Stimulated activated CD8-positive, alpha-beta memory T cell treated with anti-CD3 and anti-CD28 coated beads, Interleukin-4, amount 100 ng/mL, for 24 hours (primary cell): ENCODE measurements at places on chromosomes 3 and 15.

GRCh38 chr3:14126887-14127505, 2.1 kb downstream of the TMEM43 start:
- DNase-seq: no peak

DNA sequence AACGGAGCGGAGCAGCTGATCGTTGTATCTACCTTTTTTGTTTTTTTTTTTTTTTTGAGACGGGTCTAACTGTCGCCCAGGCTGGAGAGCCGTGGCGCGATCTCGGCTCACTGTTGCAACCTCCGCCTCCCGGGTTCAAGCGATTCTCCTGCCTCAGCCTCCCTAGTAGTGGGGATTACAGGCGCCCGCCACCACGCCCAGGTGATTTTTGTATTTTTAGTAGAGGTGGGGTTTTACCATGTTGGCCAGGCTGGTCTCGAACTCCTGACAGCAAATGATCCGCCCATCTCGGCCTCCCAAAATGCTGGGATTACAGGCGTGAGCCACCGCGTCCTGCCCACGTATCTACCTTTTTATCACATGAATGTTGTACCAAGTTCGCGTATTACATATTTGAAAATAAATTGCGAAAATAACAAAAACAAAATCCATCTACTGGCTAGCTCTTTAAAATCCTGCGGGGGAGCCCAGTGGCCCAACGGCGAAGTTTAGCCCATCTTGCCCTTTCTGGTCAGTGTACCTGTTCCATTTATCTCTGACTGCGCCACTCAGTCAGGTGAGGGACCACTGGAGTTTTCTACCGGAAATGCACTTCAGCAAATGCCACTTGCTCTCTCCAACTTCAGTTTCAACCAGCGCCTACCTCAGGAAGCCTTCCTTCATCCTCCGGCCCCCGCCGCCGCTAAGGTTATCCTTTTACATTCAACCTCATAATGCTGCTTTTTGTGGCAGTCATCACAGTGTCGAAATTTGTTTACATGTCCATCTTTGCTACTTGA, 1.2 kb upstream of the EIF3J start:
- peak; percentile 11 for DNase-seq

DNA sequence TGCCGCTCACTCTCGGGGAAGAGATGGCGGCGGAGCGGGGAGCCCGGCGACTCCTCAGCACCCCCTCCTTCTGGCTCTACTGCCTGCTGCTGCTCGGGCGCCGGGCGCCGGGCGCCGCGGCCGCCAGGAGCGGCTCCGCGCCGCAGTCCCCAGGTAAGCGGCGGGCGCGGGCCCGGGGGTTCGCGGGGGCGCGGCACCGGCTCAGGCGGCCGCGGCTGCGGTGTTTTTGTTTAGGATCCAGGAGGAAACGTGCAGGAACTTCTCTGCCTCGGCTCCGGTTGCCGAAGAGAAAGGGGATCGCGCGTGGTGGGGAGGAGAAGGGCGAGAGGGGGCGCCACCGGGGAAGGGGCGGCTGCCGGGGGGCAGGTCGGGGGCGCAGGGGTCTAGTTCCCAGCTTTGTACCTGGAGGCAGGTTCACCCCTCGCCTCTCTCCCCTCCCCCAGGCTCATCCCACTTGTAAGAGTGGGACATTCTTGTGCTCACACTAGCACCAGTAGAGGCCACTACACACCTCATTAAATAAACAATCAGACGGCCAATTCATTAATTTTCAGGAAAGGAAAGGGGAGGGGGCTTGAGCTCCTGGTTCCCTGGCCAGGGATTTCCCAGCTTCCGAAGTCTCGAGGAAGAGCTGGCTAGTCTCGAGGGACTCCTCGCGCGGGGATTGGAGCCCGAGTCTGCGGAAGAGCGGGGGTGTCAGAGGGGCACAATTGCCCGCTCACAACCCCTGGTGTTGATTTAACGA, 562 bp downstream of the NEO1 start:
- peak; percentile 2 for DNase-seq

DNA sequence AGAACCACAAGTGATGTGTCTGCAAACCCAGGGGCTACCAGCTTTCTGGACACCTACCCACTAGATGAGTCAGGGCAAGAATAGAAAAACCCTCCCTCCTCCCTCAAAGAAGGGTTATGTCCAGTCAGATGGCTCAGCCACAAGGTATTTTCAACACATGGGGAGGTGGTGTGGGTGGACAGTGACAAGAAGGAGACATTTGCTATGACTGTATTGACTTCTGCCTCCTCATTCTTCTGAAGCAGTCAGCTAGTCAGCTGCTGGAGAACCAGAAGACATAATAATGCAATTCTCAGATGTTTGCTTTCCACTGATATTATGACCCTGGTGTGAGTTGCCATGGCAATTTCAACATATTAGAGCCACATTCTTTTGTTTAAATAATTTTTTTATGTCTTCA, 66.7 kb upstream of the GOLGA8B start:
- DNase-seq: no peak

GRCh38 chr3:148240351-148240750, 457.4 kb upstream of the AGTR1 start:
- DNase-seq: no peak

GRCh38 chr15:88337993-88338392, 81.5 kb upstream of the NTRK3 start:
- no peak for DNase-seq

- DNase-seq: no peak
Measured at GRCh38 chr3:46778101-46778500, 60.4 kb upstream of the PRSS50 start.

DNA sequence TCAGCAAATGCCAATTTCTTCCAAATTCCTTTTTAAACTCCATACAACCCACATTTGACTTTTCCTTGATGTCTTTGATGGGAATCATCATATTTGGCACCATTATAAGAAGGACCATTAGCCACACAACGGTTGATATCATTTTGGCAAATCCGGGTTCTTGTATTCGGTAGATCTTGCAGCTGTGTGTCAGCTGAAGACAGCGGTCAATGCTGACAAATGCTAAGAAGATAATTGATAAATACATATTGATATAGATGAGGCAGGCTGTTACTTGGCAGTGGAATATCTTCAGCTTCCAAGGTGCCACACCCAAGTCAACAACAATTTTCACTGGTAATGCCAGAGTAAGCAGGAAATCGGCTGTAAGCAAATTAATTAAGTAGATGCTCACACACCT, 4.2 kb downstream of the GPR171 start:
- DNase-seq: no peak

- peak; percentile 41 for DNase-seq
Measured at GRCh38 chr3:121660356-121661171, at the start of gene HCLS1. Gene HCLS1 (minus strand): TSS chr3:121660903. CDS start chr3:121658347, 2,556 bp downstream.

- DNase-seq: no peak
Measured at GRCh38 chr3:14796403-14797077, 22.2 kb upstream of the FGD5 start.

DNA sequence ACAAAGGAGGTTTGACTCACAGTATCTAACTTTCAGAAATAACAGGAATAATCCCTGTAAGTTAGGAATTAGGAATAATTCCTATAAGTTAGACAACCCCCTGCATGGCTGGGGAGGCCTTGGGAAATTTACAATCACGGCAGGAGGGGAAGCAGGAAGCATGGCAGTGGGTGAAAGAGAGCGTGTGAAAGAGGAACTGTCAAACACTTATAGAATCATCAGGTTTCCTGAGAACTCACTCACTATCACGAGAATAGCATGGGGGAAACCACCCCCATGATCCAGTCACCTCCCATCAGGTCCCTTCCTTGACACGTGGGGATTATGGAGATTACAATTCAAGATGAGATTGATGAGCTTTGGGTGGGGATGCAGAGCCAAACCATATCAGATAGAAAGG, 385.5 kb downstream of the IL20RB start:
- no peak for DNase-seq

- DNase-seq: no peak
Measured at GRCh38 chr15:39270934-39271333, 309.9 kb upstream of the THBS1 start.

DNA sequence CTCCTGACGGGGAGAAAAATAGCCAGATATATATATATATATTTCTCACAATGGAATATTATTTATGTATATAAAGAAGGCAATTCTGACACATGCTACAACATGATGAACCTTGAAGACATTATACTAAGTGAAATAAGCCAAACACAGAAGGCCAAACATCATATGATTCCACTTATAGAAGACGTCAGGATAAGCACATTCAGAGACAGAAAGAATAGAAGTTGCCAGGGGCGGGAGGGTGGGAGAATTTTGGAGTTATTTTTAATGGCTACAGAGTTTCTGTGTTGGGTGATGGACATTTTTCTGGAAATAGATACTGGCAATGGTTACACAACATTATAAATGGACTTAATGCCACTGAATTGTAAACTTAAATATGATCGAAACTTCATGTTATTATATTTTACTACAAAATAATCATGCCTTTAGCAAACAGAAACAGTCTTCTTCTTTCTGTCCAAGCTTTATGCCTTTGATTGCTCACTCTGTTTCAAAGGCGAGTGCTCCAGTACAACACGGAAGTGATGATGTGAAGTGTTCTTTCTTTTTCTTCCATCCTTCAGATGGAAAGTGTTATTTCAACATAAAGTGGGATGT, 514.0 kb downstream of the OCA2 start:
- no peak for DNase-seq

GRCh38 chr3:112339609-112340008, 6.7 kb downstream of the CD200 start:
- no peak for DNase-seq

DNA sequence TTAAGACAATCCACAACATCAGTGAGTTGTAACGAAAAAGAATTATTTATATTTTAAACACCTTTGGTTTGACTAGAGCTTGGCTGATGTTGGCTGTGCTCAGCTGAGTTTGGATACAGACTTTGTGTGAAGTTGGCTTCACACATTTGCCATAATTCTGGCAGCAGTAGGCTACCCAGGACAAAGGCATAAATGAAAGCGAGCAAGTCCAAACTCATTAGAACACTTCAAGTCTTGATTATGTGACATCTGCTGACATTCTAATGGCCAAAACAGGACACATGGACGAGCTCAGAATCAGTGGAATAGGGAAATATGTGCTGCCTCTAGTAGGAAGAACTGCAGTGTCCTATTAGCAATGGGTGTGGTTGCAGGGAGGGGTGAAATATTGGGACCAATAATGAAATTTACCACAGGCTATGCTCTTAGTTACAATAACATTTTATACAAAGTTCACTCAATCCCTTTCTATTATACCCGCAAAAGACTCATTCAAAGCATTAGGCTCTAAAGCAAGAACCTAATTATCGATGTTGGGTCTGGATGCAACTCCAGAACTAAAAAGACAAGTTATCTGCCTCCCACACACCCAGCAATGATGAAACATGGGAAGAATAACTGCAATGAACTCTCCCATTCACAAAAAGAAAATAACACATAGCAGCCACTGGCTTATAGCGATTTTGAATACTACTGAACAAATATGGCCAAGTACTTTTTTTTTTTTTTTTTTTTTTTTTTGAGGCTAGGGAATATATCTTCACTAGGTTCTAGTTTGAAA, 493.9 kb upstream of the RASGRP1 start:
- DNase-seq: no peak

GRCh38 chr15:68421115-68421551, 10.8 kb downstream of the ITGA11 start:
- no peak for DNase-seq

GRCh38 chr15:80587007-80587406, 108.1 kb upstream of the ABHD17C start:
- no peak for DNase-seq

- DNase-seq: no peak
Measured at GRCh38 chr15:33448961-33449606, 138.3 kb downstream of the RYR3 start.

- no peak for DNase-seq
Measured at GRCh38 chr3:136836511-136837156, 17.7 kb downstream of the SLC35G2 start.

GRCh38 chr3:159559771-159560170, 428.9 kb upstream of the IL12A start:
- DNase-seq: no peak

DNA sequence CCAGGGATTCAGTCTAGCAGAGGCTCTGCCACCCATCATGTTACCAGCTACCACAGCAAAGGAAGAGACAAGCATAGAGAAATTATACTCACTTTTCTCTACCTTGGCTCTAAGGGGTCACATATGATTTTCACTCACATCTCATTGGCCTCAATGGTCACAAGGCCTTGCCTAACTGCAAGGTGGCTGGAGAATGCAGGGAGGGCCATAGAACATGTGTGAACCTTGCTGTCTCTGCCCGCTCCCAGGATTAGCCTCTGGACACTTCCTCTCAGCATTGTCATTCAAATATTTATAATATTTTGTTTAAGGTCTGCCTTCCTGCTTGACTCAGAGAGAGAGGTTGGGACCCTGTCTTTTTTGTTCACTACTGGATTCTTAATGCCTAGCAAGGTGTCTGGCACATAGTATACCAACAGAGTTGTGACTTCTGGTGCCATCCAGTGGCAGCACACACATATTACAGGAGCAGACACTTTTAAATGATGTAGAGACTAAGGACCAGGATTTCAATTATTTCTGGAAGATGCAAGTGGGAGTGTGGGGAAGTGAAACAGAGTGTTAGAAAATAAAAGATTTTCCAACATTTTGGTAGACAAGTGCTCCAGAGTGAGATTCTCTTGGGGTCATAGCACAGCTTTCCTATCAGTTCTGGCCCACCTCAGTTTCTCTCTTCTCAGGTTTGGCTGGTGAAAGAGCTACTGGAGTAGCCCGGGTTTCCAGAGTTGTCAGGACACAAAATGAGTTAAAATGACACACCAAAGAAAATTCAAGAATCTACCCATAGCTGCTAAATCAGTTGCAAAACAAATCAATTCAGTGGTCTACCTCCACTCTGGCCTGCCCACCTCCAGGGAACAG, 119.0 kb upstream of the RASGRP1 start:
- peak; percentile 50 for DNase-seq

DNA sequence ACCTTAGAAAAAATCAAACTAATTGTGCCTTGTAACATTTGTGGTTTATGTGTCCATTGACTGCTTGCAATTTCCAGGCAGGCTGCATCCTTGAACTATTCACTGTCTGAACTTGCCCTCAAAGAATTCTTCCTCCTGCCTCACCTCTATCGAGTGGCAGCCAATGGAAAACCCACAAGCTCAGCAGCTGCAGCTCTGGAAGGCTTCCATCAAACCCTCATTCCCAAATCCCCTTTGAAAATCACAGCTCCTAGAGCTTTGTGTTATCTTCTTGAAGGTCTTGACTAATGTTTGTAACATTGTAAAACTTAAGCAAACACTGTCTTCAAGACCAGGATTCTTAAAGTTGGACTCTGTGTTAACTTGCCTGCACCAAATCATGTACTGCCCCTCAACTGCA, 81.1 kb downstream of the FILIP1L start:
- DNase-seq: no peak

DNA sequence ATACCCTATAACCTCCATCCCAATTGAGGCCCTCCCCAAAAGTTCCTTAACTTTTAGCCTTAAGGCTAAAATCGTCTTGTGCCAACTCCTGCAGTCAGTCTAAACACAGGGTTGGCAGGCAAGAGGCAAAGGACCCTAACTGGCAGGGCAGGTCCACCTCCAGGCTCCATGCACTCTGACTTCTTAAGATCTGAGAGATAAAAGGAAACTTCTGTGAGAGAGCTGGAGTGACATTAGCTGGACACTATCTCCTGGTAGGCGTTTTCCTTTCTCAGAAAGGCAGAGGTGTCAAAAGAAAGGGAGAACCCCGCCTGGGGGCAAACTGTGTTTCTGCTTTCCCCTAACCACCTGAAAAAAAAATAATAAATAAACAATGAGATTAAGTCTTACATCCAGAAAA, 3.6 kb downstream of the CHSY1 start:
- no peak for DNase-seq

GRCh38 chr3:129840707-129841360, 52.7 kb downstream of the TMCC1 start:
- no peak for DNase-seq
